ENCODE measurements at places on chromosomes 4 and X.

GRCh38 chr4:174209341-174209740, 74.1 kb downstream of the FBXO8 start:
- DNase-seq: no peak

GRCh38 chr4:142435599-142436235, 410.4 kb downstream of the INPP4B start:
- no peak for DNase-seq

- no peak for DNase-seq
These were observed 89.5 kb downstream of the TASL start for GRCh38 chrX:30488092-30488491.

DNA sequence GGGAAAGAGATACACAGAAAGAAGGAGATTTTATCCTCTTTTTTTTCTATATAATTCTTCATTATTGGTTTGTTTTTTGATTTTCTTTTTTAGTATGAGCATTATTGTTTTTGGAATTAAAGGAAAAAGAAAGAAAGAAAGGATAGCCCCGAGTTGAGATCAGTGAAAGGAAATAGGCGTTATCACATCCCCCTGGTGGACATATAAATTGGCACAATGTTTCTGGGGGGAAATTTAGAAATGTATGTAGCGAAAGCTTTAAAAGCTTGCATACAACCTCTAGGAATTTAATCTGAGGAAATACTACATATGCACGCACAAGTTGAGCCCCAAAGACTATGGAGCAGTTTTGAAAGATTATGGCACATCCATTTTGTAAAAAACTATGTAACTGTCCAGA, 226.3 kb upstream of the LDB2 start:
- no peak for DNase-seq

- no peak for DNase-seq
These were observed 9.5 kb upstream of the TLR8 start for GRCh38 chrX:12896935-12897334.

- DNase-seq: no peak
These were observed 5.7 kb downstream of the LETM1 start for GRCh38 chr4:1850276-1850675.

DNA sequence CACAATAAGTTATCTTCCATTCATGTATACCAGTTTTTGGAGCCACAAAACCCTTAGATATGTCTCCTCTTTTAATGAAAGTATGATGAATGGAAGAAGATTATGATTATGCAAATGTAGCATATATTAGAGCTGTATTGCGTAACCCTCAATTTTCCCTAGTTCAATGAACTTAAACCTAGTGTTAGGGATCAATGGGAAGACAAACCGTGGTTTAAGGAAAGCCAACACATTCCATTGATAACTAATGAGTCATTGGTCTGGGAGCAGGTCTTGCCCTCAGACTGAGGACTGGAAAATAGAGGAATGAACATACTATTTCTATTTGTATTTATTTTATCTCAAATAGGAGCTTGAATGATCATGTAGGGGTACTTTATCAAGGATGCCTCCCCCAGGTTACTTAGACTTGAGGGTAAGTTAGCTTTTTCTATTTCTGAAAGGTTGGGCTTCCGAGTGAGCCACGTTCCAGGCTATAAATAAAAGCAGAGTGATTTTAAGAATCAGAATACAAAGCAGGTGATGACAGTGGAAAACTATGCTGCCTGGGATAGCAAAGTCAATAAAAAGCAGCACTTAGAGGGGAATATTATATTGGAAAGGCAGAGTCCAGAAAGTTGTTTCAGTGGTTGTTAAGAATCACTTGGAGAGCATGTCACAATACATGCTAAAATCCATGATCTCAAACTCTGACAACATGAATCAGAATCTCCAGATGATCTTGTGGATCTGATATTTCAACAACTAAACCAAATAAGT, 356.0 kb downstream of the ADAM29 start:
- DNase-seq: no peak

DNA sequence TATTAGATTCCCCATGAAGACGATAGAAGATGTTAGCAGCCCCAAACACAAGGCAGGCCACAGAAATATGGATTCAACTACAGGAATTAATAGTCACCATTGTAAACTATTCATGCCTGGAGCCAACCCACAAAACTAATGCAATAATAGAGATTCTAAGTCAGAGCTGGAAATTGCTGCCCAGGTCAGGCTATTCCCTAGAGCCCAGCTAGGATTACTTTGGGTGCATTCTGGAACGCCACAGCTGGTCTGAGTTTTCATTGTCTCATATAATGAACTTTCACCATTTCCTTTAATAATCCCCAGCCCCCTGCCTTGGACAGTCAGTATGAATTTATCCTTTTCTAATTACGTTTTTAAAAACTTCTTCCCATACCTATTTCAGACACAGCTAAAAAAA, 252.6 kb downstream of the PAPSS1 start:
- no peak for DNase-seq

- no peak for DNase-seq
These were observed 107.2 kb upstream of the NALF2 start for GRCh38 chrX:69396916-69397315.

DNA sequence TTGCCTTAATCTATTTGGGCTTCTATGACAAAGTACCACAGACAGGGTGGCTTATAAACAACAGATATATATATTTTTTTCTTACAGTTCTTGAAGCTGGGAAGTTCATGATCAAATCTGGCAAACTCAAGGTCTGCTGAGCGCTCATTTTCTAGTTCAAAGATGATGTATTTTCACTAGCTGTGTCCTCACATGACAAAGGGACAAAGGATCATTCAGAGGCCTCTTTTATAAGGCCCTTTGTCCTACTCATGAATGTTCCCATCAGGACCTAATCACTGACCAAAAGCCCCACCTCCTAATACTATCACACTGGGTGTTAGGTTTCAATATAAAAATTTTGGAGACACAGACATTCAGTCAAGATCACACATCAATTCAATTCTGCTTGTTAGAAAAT, 2025.2 kb downstream of the PCDH7 start:
- no peak for DNase-seq

GRCh38 chr4:2650276-2650675, 105.9 kb downstream of the TNIP2 start:
- no peak for DNase-seq

DNA sequence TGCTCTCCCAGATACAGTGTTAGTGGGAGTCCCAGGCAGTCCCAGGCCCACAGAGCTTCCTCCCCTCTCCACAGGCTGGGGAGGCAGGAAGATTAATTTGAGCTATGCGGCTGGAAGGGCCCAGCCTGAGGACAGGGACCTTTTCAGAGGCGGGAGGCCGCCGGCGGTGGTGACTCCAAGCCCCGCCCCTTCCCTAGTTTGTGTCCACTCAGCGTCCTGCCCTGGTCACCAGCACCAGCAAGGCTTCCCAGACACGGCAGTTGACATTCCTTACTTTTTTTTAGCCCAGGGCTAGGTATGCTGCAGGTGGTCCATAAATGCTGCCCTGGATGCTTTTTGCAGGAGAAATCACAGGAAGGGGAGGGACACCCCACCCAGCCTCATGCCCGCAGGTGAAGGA, 67.7 kb upstream of the LRPAP1 start:
- no peak for DNase-seq

GRCh38 chr4:79467246-79467932, 59.4 kb upstream of the GK2 start:
- no peak for DNase-seq

GRCh38 chrX:30904632-30905031, 15.6 kb upstream of the TAB3 start:
- no peak for DNase-seq

DNA sequence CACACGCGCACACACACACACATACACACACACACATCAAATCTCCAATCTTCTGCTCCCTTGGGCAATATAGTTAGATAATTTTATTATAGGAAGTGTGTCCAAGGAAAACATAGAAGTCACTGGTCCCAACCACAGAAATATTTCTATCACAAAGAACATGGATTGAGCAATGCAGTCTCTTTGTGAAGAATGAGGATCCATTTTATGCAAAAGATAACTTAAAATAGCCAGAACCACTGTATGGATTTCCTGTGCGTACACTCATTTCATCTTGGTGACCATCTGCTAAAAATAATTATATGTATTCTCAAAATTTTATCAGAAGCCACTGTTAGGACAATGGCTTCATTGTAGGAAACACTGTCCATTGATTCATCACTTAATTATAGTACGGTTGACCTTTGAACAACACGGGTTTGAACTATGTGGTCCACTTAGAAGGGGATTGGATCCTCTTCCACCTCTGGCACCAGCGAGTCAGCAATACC, 169.6 kb upstream of the MXRA5 start:
- DNase-seq: no peak

DNA sequence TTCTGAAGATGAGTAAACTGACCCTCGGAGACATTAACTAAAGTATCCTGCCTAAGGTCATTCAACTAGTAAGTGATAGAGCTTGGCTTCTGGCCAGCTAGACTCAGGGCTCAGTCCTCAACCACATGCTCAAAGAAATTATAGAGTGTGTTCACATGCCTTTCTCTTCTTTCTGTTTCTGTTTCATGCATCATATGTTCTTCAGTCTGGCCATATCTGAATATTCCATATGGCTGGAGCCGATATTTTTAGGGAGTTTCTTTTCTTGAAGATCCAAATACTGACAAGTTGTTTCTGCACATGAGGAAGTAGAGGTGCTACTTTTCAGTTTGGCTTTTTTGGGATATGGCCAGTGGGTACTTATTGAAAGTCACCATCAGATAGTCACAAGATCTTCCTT, 44.9 kb downstream of the MMRN1 start:
- DNase-seq: no peak

DNA sequence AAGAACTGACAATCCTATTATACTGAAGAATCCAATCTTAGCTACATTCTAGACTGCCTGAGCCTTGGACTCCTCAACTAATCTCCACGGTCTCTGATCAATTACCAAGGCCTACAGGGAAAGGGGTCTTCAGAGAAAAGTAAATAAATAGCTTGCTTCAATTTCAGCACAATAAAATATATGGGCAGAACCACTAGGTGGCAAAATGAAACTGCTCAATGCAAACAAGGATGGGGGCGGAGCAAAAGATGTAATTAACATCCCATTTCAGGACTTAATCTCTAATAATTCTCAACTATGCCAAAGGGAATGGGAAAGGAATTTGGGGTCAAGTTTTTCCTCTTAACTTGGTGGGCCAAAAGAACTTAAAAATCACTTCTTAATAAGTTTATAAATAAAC, 78.4 kb upstream of the MAP3K15 start:
- no peak for DNase-seq

GRCh38 chr4:128298146-128298758, 10.6 kb upstream of the PGRMC2 start:
- DNase-seq: no peak

DNA sequence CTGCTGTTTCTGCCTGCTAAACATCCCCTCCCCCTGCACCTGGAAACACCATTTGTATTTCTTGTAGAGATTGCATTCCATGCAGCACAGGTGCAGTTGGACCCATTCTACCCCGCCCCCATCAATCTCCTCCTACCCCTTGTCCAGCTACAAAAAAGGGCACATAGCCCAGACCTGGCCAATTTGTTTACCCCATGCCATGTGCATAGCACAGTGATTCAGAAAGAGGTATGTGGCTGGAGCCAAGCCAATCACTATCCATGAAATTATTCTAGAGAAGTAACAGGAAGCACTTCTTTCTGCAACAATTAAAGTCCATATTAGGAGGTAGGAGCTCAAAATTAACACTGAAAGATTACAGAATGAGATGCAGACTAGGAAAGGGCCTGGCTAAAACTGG, 20.2 kb upstream of the TMEM184C start:
- DNase-seq: no peak

- DNase-seq: no peak
These were observed 37.4 kb downstream of the RUFY3 start for GRCh38 chr4:70759126-70759525.

DNA sequence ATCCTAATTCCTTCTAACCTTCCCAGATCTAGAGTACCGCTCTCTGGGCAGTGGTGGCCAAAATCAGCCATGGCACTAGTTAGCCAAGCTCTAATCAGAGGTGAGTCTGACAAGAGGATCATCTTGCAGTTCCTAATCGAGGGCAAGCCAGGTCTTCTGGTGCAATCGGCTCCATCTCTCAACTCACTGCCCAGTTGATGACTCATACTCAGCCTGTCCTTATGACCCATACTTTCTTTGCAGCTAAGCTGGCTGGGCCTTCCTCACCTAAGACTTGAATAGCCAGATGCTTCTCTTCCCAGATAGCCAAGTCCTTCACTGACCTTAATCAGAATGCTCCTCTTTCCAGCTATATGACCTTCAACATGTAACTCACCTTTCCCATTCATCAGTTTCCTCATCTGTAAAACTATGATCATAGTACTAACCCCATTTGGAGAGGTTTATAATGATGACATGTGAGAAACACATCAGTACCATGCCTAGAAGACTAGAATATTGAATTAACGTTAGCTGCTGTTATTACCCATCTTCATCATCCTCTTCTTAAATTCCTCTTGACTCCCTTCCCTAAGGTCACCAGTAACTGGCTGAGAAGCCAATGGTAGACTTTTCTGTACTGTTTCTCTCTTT, 57.1 kb downstream of the RELL1 start:
- DNase-seq: no peak

DNA sequence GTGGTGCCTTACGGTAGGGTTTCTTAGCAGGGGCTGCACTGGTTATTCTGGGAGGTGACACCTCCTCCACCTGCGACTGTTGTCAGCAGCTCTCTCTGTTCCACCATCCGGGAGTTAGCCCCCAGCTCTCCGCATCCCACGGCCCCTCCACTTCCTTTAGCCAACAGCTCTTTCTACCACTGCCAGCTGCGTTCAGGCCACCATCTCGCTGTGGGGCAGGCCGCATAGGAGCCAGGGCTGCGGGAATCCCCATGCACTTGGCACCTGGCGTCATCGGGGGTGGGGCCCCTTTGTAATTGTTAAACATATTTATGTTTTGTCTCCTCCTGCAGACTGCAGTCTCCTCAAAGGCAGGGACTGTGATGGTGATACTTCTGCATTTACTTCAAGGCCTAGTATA, 480.2 kb downstream of the SMARCA1 start:
- no peak for DNase-seq

DNA sequence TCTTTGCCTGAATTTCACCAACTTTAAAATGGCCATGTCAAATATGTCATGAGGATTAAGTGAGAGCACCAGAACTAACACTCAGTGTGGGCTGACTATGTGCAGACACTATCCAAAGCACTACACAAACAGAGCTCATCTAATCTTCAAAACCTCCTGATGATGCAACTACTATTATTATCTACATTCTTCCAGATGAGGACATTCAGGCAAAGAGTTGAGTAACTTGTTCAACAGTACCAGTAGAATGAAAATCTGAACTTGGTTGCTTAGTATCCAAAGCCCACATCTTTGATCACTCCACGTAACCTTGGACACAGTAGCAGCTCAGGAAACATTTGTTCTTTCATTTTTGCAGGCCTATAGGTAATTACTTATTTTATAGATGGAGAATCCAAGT, 90.1 kb downstream of the ATP8A1 start:
- DNase-seq: no peak

DNA sequence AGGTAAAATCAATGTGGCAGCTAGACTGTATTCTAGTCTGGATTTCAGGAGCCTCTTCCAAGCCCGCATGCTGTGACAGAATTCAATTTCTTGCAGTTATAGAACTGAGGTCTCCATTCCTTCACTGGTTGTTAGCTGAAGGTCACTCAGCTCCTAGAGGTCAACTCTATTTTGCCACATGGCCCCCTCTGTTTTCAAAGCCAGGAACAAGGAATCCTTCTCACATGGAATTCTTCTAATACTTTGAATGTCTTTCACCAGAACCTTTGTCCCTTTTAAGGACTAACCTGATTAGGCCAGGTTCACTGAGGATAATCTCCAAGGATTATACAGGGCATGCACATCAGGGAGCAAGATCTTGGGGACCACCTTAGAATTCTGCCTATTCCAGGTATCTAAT, 23.4 kb upstream of the MMRN1 start:
- no peak for DNase-seq

Data from CD8-positive, alpha-beta T cell (primary cell).